ENCODE measurements at places on chromosomes 3 and 15.

DNA sequence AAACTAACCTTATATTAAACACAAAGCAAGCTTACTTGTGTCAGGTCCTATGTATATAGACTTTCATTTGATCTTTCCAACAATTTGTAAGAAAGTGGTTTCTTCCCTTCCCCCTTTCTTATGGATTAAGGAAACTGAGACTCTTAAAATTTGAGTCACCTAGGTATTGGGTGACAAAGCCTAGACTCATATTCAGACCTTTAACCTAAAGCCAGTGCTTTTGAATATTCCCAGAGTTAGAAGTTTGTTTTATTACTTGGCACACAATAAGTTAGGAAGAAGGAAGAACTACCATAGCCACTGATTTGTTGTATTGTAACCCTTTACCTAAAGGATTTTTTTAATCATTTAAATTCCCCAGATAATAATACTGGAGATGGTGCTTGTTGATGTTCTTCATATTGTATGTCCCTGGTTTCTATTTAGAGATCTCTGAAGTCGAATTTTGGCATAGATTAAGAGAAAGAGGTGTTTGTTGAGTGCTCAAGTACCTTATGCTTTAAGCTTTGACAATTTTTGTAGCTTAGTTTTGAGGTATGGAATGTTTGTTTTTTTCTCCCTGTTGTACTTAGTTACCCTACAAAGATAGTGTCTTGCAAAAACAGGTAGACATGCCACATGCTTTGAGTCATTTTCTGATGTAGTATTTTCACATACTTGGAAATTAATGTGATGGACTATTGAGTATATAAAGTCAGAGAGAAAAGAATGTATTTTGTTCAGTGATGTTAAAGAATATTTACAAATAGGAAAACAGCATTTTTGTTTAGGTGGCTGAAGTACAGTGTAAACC is 11.2 kb downstream of the TSC22D2 start:
- no peak for DNase-seq

DNA sequence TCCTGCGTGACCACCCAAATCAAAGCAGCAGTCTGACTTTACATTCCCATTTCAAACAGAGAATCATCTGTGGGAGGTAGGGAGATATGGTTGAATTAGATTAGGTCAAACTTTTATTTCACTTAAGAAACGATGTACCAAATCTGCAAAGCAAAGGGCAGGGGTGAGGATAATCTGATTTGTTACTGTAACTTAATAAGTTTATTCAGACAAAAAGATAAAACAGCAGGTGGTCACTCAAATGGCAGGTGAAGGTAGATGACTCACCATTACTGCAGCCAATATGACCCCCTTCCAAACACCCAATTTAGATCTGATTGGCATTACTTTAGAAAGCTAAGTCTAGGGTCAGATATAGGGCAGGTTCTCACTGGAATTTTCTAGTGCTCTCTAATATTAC is 651.0 kb upstream of the NAALADL2 start:
- DNase-seq = no peak

- DNase-seq = no peak
Measured at GRCh38 chr3:113717308-113717707, 20.9 kb upstream of the USF3 start.

DNA sequence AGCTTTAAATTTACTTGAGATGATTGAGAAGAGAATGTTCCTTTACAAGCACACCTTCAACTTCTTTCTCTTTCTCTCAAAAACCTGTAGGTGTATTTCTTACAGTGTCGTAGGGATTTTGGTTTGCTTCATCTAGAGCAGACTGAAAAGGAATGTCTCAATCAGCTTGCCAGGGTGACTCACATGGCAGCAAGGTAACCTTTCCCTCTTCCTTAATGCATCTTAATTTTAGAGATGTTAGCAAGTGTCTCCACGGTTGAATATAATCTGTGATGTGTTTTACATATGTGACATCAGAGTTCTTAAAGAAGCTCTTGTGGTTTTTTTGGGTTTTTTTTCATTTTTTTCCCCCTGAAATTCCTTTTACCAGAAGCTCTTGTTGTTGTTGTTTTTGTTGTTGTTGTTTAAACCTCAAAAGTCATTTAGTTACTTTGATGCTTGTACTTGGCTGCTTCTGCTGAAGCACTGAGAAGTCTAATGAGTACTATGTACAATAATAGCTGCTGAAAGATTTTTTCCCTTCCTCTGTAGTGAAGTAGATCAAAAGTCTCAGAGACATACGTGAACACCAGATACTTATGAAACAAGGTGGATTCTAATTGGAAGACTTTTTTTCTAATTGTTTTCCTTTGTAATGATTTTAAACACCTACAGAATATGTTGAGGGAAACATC is 83.1 kb downstream of the RETNLB start:
- DNase-seq = no peak

DNA sequence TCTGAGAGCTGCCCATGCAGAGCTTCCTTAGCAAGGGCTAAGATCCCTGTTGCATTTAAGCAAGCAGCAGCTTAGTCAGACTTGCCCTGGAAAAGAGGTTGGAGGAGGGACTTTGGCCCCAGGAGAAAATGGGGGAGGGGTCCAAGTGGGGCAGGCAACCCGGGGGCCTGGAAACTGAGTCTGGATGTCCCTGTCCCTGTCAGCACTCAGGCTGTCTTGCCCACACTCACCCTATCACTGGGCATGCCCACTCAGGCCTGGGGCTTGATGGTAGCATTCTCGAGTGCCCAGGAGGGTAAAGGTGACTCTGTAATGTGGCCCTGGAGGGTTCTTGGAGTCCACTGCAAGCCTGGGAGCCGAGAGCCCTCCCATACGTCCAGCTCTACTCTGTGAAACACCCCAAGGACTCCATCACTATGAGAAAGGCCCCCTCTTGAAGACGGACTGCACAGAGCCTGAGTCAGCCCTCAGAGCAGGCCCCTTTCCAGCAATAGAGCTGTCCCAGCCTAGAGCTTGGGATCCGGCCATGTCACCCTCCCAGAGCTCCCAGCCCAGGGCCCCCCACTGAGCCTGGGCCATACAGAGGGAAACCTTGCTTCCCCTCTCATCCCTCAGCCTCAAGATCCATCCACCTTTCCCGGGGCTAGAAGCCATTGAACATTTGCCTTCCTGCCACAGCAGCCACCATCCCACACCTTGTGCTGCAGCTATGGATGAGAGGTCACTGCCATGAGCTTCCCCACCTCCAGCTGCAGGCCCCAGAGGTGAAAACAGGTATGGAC is 13.4 kb downstream of the MYL3 start:
- no peak for DNase-seq

GRCh38 chr3:178042376-178042775 is 493.9 kb upstream of the KCNMB2 start:
- DNase-seq = no peak

DNA sequence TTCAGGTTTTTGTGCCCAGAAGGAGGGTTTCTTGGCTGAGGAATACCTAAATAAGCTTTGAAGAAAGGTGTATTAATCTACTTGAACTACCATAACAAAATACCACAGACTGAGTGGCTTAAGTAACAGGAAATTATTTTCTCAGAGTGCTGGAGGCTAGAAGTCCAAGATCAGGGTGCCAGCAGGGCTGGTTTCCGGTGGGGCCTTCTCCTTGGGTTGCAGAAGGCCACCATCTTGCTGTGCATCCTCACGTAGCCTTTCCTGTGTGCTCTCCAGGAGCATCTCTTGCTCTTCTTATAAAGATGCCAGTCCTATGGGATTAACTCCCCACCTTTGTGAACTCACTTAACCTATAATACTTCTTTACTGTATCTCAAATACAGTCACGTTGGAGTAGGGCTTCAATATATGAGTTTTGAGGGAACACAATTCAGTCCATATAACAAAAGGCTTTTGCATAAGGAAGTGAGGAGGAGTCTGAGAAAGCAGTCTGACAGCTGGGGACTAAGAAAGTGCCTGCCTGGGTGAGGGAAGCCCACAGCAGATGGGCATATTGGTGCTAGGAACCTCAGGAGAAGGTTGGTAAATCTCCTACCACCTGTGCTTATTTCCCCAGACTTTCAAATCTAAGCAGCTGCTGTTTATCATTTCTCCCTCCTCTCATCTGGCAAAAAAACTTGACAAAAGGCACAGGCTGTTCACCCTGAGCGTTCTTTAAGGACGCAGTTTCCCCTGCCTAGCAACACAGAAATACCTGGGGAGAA is 89.6 kb upstream of the CBLB start:
- no peak for DNase-seq

- no peak for DNase-seq
Measured at GRCh38 chr3:65587650-65588439, 450.9 kb downstream of the MAGI1 start.

DNA sequence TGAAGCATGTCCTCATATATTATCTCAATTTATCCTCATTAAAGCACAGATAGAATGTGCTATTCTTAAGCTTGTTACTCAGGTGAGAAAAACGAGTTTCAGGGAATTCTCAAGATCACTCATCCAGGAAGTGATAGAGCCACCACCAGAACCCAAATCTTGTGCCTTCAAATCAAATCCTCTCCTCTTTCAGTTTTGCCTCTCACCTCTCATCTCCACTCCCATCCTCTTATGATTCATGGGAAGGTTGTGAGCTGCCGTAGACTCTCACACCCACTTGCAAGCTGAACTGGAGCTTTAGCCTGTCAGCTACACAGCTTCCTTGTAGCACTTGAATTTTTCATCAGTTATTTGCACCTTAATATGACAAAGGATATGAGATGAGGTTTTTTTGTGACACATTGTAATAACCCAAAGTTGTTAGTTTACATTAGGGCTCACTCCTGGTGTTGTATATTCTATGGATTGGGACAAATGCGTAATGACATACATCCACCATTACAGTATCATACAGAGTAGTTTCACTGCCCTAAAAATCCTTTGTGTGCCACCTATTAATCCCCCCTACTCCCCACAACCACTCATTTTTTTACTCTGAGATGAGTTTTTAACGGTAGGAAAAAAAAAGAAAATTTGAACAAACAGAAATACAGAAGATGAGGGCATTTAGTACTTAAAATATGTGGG is 25.7 kb downstream of the GPR15 start:
- no peak for DNase-seq

DNA sequence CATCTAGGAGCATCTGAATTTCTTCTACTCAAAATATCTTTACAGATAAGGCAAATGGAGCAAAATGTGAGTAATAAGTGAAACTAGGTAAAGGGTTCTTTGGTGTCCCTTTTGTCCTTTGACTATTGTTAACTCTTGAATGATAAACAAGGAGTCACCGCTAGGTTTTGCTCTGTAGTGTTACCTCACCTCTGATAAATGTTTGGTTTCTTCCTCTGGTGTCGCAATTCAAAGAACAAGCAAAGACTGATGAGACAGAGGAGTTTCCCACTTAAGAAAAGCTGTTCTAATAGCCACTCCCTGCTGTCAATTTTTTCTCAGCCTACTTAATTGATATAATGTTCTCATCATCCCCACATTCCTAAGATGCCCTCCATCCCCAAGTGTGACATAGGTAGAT is 925.9 kb downstream of the IGSF11 start:
- DNase-seq = no peak

GRCh38 chr3:110568246-110568645 is 503.4 kb upstream of the NECTIN3 start:
- DNase-seq = no peak

DNA sequence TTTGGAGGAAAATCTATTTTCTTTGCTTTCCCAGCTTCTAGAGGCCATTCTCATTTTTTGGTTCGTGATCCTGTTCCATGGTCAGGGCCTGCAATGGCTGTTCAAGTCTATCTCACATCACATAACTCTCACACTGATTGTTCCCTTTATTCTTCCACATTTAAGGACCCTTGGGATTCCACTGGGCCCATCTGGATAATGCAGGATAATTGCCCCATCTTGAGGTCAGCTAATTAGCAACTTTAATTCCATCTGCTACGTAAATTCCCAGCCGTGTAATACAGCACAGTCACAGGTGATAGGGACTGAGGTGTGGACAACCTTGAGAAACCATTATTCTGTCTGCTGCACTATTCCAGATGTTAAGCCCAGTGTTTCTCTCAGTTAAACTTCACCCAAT is 311.6 kb upstream of the CNTN4 start:
- no peak for DNase-seq

DNA sequence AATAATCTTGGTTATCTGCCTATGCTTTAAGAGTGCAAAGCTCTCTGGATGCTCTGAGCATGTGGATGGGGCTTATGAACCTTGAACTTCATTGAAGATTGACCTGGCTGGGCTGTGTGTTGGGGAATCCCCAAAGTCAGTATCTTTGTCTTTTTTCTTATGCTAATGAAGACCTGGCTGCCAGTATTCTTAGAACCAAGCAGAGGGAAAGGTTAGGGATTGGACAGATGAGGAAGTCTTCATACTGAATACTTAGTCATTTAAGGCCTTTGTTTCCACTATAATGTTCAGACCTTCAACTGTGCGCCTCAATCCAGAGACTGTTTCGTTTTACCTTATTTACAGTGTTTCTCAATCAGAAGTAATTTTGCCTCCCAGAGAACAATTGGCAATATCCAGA is 42.5 kb upstream of the CMTM7 start:
- DNase-seq = no peak

DNA sequence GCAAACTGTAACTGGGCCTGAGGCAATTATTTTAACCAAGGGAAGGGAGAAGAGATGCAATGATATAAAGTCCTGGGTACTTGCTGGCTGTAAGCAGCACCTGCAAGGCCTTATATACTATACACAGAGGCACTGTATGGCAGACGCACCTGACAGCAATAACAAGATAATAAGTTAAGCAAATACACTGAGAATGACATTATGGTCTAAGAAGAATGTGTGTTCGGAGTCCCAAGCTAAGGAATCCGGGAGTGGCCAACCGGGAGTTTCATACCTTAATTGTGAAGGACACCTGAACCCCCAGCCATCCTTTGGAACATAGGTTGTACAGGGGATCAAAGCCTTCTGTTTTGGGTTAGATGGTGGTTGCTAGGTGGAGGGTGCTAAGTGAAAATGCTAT is 13.7 kb downstream of the FAM240A start:
- no peak for DNase-seq

DNA sequence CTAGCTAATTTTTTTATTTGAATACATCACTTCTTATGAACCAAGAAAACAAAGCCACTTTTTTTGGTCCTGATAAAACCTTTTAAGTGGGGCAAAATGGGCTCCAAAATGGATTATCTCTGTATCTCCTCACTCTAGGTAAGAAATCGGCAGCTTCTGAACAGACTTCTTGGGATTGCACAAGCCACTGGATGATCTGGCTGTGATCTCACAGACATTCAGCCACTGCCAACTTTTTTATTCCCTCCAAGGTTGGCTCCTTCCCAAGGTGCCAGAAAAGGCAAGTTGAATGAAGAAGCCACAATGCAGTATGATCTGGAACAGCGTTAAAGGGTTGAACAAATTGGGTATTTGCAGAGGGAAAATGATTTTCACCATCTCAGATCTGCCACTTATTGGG is 73.2 kb downstream of the PRICKLE2 start:
- DNase-seq = no peak

- no peak for DNase-seq
Measured at GRCh38 chr15:73681063-73681462, 3.1 kb upstream of the CD276 start.

GRCh38 chr3:60048447-60048848 is 998.6 kb upstream of the CFAP20DC start:
- peak; percentile 46 for DNase-seq

- peak; percentile 35 for DNase-seq
Measured at GRCh38 chr15:65916664-65917406, 47.5 kb downstream of the RAB11A start.

- peak; percentile 13 for DNase-seq
Measured at GRCh38 chr3:13086531-13086981, 13.3 kb upstream of the IQSEC1 start.
